ENCODE measurements at places on chromosomes 2 and 18.
A peak's percentile ranks its signal among the peaks of the same experiment; 100 is the strongest.

DNA sequence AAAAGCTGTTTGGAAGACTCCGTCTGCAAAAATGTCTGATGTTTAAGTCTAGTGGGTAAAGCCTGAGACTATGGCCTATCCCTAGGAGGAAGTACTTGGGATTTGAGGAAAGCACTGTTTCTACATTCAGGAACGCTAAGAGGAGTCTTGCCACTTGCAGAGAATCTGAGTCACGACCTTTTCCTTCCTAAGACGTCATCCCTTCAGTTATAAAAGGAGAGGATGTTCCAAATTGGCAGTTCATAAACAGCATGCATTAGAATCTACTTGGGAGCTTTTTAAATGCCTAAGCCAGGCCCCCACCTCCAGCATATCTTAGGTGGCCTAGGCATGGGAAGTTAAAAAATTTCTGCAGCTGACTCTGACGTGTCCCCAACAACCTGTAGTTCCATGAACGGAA, 125.9 kb downstream of the TTC32 start:
- no peak for DNase-seq

DNA sequence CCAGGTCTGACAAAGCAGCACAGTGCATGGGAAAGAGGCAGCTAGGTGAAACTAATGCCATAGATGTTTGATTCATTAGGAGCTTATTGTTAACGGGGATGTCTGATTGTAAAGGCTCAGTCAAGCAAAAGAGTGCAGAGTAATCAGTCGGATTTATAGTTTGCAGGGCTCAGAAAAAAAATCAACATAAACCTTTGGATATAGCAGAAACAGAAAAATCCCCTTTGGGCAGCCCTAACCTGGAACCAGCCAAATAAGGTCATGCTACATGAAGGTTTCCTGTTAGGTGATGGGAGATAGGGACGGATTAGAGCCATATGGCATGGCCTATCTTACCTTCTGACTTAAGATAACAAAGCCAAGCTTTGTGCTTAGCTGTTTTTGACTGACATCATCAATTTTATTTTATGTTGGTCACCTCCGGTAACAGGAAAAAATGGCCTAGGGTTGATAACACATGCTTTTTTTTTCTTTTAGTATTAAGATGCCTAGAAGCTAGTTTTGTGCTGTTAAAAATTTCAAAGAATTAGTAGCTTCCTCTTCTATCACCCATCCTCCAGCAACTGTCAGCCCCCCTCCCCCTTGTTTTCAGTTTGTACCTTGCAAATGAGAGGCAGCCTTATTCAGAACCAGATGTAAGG, 60.7 kb upstream of the ZEB2 start:
- no peak for DNase-seq

DNA sequence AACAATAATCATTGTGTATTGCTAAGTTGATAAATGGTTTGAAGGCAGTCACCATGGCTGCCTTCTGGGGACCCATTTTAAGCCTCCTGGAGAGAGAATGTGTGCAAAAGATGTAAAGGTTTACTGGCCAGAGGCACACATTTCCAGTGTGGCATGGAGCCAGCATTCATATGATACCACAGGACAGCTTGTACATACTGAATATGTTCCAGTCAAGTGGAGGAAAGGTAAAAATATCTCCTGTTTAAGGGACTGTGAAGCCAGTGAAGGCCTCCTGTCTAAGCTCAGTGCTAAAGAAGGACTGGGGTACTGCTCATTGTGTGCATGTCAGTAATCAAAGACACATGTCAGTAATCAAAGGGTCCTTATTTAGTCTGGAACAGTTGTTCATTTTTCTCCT, 119.2 kb downstream of the BABAM2 start:
- DNase-seq = no peak

DNA sequence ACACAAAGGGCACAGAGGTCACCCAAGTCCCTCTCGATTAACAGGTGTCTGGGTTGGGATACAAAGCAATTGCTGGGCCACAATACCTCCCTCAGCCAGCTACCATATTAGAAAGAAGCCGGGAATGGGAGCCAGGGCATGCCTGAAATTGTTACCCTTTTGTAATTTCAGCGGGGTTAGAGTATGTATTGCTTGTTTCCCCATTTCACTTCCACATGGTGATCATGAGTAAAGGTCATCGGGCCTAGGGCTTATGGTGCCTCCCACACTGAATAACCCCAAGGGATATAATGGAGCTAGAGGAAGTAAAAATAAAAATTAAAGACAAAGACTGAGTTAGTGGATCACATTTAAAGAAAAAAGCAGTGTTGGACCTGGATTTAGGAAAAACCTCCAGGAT, 437.2 kb upstream of the KLHL29 start:
- DNase-seq = no peak

- DNase-seq = no peak
Observed at GRCh38 chr18:57943723-57944122, 100.3 kb upstream of the NEDD4L start.

- DNase-seq = no peak
Observed at GRCh38 chr2:18078216-18078615, 199.7 kb downstream of the KCNS3 start.

DNA sequence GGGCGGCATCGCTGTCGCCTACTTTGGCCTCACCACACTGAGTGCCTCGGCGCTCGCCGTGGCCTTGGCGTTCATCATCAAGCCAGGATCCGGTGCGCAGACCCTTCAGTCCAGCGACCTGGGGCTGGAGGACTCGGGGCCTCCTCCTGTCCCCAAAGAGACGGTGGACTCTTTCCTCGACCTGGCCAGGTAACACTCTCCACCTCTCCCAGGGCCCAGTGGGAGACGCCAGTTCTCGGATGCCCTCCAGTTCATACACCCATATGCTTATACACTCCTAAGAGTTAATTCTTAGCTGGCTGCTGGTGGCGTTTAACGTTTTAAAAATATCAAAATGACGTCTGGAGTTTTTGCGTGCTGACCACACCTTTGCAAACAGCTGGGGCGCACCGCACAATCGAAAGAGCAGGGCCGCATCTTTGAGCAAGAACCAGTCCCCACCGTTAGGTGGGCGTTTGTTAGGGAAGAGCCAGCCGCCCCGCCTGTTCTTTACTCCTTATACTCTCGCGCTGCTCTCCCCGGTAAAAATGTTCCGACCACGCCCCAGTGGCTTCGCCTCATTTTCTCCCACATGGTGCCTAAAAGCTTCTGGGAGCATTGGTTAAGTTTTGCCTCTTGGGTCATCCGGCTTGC, 899 bp downstream of the SLC1A4 start:
- no peak for DNase-seq

- DNase-seq = no peak
Observed at GRCh38 chr2:30341500-30342267, 105.4 kb upstream of the LCLAT1 start.

DNA sequence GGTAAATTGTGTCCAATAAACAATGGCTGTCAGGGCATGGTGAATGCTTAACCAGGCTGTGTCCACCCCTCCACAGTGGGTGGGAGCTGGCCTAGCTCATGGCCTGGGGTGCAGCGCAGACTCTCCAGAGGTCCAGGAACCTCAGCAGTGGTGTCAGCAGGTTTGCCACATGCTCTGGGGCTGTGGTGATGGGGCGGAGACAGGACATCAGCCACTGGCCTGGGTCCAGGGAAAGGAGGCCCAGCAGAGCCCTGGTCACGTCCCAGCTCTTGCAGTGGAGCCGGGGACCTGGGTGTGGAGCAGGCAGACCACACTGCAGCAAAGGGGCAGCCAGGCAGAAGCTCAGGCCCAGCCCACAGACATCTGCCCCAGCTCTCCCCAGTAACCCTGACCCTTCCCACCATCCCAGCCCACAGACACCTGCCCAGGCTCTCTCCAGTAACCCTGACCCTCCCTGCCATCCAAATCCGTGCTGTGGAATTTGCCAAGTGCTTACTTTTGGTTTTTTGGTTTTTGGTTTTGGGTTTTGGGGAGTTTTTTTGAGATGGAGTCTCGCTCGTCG, 13.8 kb upstream of the KIF1A start:
- DNase-seq = no peak

DNA sequence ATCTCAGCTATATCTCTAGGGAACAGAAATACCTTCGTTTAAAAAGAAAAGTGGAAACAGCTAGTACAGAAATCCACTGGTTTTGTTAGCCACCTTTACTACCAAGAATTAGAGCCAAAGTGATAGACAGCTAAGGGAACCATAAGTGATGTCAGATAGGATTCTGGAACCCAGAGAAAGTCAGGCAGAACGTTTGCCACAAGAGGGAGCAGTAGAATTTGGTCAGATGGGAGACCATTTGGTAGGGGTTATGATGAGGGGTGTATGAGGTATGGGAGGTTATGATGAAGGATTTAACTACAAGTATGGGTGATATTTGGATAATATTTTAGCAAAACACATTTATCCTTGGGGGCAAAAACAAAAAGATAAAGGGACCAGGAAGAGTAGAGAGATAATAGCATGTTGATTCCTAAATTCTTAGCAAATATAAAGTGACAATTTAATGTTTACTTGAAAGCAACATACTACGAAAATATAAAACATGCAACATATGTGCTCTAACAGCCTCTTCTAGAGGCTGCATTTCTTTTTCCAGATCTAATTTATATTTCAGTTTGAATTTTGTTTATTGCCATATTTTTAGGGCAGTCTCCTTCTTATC, 3.3 kb downstream of the SLC8A1 start:
- DNase-seq = peak; percentile 30

GRCh38 chr2:48600204-48600813, 17.3 kb upstream of the GTF2A1L start:
- DNase-seq = peak; percentile 15

- no peak for DNase-seq
Observed at GRCh38 chr2:9830685-9831410, 12.4 kb upstream of the TAF1B start.

DNA sequence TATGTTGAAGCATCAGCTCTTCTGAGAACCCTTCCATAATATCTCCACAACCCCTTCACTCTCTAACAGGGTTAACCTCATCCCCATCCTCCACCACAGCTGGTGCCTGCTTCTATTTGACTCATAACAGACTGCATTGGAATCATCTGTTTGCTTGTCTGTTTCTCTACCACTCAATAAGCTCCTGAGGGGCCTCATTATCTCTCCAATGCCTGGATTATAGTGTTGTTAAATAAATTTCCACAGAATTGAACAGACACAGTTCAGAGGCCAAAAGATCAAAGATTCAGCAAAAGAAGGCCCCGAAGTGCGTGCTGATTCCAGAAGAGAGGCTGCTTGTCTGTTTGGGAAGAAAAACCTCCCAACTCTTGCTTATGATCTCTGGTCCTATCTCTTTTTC, 33.7 kb upstream of the FAM98A start:
- DNase-seq = no peak

DNA sequence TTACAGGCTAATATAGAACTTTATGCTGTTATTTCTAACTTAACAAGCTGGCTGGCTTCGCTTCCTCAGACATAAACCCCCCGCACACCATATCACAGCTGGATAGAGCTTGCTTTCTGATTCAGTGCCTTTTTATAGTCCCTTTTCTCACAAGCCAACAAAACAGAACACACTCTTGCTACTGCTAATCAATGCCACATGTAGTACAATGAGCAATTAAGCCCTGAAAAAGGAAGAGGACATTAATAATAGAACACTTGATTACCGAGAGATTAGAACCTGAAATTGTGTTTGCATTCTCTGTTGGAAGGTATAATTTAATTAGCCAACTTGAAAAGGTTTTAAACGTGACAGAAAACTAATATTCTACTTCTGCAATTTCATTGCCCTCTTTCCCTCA, 267.7 kb upstream of the CYRIA start:
- no peak for DNase-seq

DNA sequence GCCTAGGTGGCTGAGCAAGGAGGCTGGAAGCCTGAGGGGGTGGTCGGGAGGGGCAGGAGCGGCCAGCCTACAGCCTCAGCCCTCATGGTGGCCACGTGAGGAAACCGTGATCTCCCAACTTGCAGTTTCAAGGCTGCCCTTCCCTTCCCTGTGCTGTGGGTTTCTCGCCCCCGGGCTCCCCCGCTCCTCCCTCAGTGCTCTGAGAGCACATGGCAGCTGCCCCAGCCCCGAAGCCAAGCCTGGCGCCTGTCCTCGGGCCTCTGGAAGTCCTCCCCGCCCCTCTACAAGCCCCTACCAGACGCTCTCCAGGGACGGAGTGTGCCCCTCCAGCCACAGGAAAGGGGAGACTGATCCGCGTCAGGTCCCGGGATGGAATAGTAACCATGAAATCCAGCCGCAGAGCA, 586 bp upstream of the ANKRD23 start:
- DNase-seq = no peak

DNA sequence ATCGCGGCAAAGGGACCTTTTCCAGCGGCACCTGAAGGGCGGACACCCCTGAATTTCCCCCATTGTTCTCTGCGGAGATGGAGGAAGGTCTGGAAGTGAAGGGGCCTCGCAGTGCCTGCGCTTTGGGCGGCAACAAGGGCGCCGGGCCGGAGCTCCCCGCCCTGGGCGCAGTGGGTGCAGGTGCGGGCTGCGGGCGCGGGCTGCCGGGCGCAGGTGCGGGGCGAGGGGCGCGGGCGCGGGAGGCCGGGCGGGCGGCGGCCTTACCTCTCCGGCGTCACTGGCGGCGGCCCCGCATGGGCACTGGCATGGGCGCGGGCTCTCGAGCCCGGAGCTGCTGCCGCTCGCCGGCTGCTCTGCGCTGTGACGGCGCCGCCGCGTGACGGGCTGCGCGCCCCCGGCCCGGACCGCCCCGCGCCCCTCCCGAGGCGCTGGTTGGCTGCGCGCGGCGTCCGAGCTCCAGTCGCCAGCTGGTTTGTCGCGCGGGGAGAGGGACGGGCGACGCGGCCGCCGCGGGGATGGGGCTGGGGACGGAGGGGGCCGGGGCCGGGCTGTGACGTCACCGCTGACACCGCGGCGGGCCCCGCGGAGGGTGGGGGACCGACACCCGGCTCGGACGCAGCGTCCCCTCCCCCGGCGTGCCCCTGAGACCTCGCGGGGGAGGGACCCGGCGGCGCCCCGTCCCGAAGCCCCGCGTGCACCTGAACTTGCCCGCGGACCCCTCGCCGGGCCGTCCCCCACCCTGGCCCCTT, at the start of gene KIF1A:
Gene KIF1A (minus strand): TSS at position 362 of the 749 bp plus-strand sequence. CDS start 22,467 bp downstream, outside the sequence.
- no peak for DNase-seq

- no peak for DNase-seq
Observed at GRCh38 chr2:236121546-236121945, 46.6 kb downstream of the GBX2 start.

DNA sequence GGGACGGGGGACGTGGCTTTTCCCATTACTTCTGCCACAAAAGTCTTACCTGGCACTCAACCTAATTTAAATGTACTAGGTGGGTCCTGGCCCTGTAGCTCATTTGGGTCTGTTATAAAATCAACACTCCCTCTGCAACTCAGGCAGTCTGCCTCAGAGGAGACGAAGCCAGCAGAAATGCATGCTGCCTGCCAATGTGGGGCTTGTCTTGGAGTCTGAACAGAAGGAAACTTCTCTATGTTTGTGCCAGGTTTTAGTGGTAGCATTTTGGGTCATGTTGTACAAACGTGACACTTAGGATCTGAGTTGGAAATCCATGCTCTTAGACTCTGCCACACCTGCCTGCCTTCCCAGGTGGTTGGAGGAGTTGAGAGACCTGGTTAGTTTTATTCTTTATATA, 292.5 kb upstream of the FAM98A start:
- DNase-seq = no peak

DNA sequence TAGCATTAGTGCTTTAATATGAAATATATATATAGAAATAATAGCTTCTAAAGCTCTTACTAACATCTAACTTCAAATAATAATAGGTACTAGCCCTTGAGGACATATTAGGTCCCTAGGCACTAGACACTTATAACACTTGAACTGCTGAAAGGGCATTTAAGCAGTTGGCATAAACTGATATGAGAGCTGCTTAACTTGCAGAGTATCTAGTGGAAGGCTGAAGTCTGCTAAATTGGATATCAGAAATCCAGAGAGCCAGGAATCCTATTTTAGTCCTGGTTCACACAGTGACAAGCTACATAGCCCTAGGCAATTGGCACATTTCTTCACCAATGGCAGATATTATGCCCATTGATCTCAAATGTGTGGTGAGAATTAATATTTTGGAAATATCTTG, 326.9 kb upstream of the UBE2E3 start:
- no peak for DNase-seq

- DNase-seq = no peak
Observed at GRCh38 chr2:45342-46130, 769 bp downstream of the FAM110C start.

Data from NCI-H2029 treated with DMSO at 0.1 percent for 48 hours (cell line).